ENCODE measurements at places on chromosomes 5 and 9.

DNA sequence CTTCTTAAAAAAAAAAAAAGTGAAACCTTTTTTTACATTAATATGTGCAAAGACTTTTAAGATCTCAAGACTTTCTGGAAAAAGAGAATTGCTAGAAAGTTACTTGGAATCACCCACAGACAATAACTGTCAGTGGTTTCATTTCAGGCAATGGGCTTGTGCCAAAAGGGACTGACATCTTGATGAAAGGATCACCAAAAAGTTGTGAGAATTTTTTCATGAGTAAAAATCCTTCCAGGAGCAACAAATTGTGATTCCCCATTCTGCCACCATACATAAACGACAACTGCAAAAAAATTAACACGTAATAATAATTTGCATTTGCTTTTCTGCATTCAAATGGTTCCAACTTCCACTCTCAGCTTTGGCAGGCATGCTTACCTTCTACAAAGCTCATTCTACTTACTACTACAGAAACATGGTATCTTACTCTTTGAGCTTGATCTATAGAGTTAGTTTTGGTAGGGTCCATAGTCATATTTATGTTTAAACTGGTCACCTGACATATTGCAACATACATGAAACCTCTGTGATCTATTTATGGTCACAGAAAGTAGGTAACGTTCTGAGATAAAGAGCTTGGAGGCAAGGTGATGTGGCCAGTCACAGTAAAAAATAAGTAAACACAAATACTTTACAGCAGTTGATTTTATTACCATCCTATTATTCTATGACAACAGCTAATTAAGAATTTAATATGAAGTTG is 3.0 kb downstream of the NREP start:
- no peak for DNase-seq

GRCh38 chr9:80789831-80790230 is 899.5 kb downstream of the TLE1 start:
- DNase-seq = no peak

DNA sequence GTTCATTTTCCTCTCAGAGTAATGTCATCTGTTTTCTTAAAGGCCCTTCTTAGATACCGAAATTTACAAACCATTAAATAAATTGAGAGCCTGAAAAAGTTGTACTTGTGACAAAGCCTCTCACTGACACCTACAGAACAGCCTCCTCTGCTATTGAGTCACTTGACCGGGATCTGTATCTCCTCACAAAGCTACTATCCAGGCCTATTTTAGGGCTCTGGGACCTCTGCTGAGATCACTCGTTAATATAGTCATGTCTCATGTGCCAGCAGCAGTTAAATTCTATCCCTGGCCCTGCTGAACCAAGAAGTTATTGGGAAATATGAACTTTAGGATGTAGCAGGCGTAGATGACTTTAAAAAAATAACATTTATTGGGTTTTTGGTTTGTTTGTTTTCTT is 31.1 kb downstream of the FBXO38 start:
- DNase-seq = no peak

GRCh38 chr9:16252616-16253015 is 617.9 kb downstream of the BNC2 start:
- peak; percentile 55 for DNase-seq

DNA sequence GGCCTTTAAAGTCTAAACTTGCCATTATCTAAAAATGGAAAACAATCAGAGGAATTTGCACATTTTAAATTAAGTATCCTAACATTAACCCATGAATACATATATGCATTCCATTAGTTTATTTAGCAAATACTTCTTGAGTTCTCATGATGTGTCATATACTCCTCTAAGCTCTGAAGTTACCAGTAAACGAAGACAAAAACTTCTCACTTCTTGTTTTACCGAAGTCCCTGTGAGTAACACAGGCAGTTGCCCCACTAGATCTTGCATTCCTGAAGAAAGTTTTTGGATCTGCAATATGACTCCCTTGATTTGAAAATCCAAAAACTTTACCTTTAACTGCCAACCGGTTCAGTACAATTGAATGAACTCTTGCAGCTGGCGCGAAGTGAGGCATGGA is 439.0 kb upstream of the MPDZ start:
- DNase-seq = no peak

- DNase-seq = peak; percentile 88
Observed at GRCh38 chr9:18906656-18907395, 126.2 kb downstream of the SAXO1 start.

GRCh38 chr5:180611140-180611850 is 20.0 kb upstream of the SCGB3A1 start:
- no peak for DNase-seq

- no peak for DNase-seq
Observed at GRCh38 chr5:168879331-168879730, 300.2 kb upstream of the PANK3 start.

- DNase-seq = no peak
Observed at GRCh38 chr9:18726546-18726945, 252.6 kb downstream of the ADAMTSL1 start.

GRCh38 chr5:72314571-72315172 is 5.4 kb downstream of the MRPS27 start:
- peak; percentile 88 for DNase-seq

- DNase-seq = no peak
Observed at GRCh38 chr5:76204713-76205112, 121.5 kb downstream of the SV2C start.

GRCh38 chr9:7984203-7984602 is 184.6 kb upstream of the DMAC1 start:
- no peak for DNase-seq

- DNase-seq = no peak
Observed at GRCh38 chr9:126157423-126157822, 169.2 kb upstream of the MVB12B start.

DNA sequence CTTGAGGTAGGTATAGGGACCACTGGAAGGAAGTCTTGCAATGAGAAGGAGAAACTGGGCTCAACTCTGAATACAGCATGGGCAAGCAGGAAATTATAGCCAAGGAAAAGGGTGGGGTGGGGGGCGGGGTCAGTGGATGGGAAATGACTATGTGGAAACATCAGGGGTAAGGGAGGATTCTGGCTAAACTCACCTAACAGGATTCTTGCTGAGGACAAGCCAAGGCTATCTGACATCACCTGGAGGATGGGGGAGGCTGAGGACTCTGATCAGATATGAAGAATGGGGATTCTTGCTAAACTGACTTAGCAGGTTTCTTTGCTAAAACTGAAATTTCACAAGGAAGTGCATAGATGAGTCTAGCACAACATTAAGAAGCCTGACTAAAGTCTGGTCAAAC is 40.8 kb downstream of the CTSL start:
- peak; percentile 19 for DNase-seq
